Activated T-cell treated with anti-CD3 and anti-CD28 coated beads for 4 hours (primary cell): ENCODE measurements at places on chromosomes 3 and 15.

DNA sequence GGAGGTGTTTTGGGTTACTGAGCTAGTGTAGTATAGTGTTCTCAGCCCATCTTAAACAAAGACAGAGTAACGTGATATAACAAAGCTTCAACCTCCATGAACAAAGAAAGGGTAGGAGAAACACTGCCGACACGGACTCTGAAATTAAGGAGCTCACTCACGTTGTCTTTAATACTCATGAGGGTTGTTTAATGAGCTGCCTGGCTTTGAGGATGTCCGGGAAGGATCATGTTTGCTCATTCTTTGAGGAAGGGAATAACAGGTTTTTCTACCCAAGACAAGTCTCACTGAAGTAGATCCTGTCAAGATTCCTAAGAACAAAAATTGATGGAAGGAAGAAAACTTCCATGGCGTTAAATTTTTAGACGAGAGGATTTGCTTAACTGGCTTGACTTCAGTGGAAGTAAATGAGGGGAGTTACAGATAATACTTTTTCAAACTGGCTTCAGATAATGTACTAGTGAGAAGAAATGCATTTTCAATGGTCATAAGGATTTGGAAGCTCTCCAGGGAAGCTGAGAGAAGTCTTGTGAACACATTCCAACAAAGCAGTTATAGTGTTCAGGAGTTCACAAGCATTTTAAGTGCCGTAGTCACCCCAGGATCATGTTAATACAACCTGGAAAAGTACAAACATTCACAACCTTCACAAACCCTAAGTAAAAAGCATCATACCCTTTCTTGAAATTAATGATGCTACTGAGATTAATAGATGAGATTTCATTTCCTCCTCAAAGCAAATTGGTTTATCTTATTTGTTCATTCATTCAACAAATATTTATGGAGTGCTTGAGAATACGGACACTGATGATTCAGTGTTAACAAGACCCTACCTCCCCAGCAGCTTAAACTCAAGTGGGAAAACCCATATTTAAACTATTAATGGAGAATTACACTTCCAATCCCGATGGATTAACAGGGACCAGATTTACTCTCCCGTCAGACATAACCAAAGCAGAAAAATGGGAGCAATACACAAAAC is 101.5 kb downstream of the SHQ1 start:
- DNase-seq, result no peak

GRCh38 chr3:71503525-71504249 is 79.8 kb downstream of the FOXP1 start:
- DNase-seq, result no peak

GRCh38 chr3:189908646-189909045 is 212.1 kb downstream of the P3H2 start:
- no peak for DNase-seq

DNA sequence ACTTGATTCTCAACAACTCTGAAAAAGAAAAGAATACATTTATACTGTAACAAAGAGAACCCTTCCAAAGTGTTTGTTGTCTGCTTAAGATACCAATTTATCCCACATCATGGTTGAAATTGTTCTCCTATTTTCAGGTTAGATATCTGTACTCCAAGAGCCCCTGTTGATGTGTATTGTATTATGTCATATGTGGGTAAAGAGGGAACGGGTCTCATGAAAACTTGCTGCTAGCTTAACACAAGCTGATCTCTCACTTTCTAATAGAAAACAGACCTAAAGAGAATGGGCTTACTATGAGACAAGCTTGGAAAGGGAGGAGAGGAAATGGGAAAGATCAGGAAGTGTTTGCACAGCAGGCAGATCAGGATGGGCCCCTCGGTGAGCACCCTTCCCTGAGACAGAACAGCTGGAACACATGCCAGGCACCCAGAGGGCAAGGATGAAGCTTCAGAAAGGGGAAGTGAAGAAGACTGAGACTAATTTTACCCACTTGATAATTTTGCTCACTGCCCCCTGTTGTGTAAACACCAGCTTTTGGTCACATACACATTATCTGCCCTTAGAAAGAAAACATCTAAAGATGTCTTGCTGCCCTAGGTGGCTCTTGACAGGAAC is 747.9 kb upstream of the CCDC54 start:
- no peak for DNase-seq

DNA sequence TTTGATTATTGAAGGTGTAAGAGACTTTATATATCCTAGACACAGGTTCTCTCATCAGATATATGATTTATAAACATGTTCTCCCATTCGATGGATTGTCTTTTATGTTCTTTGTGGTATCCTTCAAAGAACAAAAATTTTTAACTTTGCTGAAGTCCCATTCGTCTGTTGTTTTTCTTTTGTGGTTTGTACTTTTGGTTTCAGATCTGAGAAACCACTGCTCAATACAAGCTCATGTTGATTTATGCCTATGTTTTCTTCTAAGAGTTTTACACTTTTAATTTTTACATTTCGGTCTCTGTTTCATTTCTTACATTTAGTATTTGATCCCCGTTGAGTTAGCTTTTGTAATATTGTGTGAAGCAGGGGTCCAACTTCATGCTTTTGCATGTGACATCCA is 103.3 kb upstream of the SPRED1 start:
- DNase-seq, result no peak

GRCh38 chr15:58585693-58586443 is 154.1 kb downstream of the LIPC start:
- no peak for DNase-seq

GRCh38 chr3:123406598-123406997 is 42.3 kb downstream of the ADCY5 start:
- no peak for DNase-seq

DNA sequence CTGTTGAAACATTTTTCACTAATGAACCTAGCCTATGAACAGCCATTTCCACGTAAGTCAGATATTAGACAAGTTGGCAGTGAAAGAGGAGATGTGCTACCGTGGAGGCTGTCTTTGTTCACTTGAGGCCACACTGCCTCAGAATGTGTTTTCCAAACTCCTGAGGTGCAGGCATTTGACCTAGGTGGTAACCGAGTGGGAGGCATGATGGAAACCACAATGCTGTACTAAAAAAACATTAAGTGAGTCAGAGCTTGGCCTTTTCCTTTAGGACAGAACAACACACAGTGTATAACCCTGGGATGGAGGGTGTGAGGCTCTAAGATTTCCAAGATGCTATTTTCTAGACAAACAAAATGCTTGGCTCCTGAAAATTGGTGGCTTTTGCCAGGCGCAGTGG is 406.3 kb downstream of the SOX2 start:
- DNase-seq, result no peak

DNA sequence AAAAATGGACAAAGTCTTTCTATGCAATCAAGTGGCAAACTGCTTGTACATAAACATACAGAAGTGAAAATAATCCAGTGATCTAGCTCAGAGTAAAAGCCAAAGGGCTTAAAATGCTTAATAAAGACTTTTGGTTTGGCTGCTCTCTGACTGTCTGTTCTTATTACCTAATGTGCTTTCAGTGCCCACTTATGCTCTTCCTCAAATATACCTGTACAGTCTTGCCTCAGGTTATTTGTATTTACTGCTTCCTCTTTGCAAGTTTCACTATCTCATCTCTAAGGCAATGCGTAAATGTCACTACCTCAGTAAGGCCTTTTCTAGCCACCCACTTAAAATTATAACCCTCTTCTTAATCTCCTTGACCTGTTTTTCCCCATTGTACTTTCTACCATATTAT is 171.8 kb downstream of the EPHA6 start:
- DNase-seq, result no peak

DNA sequence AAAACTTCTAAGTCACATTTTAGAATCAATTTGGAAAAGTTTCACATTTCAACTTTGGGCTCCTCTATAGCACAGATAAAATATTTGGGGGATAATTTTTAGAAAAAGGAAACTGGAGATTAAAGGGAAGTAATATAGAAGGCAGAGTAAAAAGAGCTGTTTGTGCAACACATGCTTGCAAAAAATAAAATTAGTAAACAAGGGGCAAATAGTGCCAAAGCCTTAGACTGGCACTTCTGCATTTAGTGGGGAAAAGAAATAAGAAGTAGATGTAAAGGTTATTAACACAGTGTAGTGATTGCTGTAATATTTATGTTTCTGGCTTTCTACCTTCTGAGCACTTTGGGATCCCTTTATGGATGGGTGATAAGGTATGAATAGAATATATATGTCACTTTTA is 246.6 kb downstream of the CBLB start:
- DNase-seq, result no peak

DNA sequence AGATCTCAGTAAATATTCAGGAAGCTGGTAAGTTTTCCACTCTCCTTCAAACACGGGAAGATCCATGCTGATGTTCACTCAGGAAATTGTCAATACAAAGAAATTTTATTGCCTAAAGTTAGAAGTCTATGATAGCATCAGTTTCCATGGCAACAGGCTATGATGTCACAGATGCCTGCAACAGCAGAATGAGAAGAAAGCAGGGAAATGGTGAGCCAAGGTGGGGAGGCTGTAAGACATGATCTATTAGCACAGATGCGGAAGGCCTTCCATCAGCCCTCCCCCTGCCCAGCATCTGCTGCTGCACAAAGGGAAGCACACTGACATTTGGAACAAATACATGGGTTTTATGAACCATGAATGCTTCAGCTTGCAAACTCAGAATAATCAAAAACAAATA is 28.6 kb downstream of the EPHB1 start:
- no peak for DNase-seq

DNA sequence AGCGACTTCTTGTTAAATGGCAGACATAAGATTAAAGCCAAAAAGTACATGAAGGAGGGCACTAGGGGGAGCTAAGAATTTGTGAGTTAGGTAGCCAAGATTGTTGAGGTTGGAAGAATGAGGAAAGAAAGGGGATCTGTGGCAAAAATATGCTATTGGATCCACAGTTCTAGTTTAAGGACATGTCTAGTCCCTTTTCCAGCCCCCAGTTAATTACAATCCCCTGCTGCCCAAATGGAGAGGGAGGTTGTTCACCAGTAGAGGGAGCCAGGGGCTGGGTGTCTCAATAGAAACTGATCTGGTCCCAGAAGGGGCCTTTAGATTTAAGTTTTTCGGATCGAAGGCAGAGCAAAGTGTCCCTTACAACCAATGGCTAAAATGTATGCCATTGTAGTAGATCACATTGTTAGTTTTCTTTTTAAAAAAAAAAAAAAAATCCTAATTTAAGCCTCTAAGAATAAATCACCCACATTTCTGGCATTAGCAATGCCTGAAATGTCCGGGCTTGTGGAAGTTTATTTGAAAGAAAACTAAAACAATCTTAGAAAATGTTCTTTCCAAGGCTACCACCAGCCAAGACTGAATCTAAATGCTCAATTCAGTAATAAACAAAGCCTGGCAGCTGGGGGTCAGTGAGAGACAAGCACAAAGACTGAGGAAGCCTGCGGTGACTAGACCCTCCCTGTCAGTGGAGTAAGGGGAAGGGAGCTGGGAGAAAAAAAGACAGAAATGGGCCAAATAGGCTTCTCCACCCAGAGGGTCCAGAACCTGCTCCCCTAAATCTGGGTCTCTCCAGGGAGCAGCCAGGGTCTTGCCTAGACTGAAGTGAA is 7.1 kb downstream of the COL8A1 start:
- no peak for DNase-seq

DNA sequence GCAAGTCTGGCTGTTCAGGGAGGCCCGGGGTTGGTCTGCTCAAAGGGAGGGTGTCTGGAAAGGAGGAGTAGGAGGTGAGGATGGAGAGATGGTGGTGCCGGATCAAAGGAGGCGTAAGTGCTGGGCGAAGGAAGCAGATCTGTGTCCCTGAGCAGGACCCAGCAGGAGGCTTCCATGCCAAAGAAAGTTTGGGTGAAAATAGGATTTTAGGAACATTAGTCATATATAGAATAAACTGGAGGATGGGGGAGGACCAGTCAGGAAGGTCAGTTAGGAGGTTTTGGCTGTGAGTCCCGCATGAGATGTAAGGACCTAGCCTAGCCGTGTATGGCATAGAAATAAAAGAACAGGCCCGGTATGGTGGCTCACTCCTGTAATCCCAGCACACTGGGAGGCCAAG is 28.6 kb upstream of the VPS8 start:
- DNase-seq, result no peak

- no peak for DNase-seq
These were observed 8.9 kb upstream of the IDH3A start for GRCh38 chr15:78140292-78140691.

GRCh38 chr3:126026277-126026751 is 57.3 kb downstream of the ROPN1B start:
- DNase-seq, result no peak

DNA sequence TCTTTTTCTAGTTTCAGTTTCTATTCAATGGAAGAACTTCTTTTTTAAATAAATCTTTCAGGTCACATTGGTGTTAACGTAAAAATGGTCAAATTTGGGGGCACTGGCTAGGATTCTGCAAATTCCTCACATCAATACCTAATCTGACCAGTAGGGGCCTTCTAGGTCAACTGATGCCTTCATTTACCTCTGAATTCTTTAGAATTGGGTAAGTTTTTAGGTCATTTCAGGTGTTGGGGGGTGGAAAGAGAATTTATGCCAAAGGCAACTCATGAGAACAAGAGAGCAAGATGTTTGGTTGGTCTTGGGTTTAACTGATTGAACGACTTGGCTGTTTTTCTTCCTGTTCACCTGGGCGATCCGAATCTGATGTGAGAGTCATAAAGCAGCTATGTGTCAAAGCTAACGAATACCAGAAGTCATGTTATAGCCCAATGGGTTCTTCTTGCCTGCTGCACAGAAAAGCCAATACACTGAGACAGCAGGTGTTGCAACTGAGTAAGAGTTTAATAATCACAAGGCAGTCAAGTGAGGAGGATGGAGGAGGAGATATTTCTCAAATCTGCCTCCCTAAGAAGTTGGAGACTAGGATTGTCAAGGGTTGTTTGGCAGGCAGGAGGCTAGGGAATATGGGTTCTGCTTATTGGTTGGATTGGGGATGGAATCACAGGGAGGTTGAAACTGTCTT is 15.3 kb downstream of the LRRC49 start:
- DNase-seq, result no peak

DNA sequence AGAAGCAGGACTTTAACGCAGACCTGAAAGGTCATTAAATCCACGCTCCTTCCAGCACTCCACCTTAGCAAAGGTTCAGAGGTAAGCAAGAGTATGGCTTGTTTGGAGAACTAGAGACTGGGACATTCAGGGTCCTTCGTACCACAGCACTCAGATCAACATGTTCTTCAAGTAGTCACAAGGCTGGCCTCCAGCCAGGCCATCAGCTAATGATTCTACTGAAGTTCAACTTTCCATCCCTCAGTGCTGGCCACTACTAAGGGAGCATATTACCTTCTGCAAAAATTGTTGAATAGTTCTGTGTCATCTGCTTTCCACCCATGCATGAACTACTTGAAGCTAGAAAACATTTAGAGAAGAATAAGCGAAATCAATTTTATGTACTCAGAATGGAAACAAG is 17.6 kb downstream of the CD200R1L start:
- no peak for DNase-seq

GRCh38 chr15:81297603-81298575 is 26.1 kb downstream of the STARD5 start:
- DNase-seq, result no peak

GRCh38 chr15:40354408-40355171 is 3.4 kb upstream of the DISP2 start:
- DNase-seq, result no peak

DNA sequence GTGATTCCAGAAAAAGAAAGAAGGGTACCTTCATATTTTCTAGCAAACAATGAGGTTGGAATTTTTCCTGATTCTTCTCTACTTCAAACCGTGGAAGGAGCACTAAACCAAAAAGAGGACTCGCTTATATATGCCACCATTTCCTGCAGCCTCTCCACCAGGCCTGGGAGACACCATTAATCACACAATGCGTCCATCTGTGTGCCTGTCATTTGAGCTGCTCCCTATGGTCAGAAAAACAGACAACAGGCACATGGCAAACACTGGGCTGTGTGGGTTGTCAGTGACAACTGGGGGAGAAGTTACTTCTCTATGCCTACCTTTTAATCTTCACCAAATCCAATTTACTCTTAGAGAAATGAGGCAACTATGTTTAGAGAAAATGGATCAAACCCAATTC is 71.9 kb downstream of the NR2F2 start:
- no peak for DNase-seq
